HepG2 (cell line): ENCODE measurements at places on chromosomes 11 and 22. TPM values are rescaled to one million over a fixed set of nuclear protein-coding genes. Genes with fewer than 3 reads are reported as not detected.

Gene PATE4
- total RNA-seq: not detected in 2 replicates

Gene OR51B5
- total RNA-seq: 0.18 and 0.20 TPM in 2 replicates

GRCh38 chr11:82906236-82906635, 4.7 kb downstream of the DDIAS start:
- H3K4me3 ChIP-seq: no peak overlapping the region
- no peaks in the 10 kb centered on the region for H3K27me3 ChIP-seq
- peaks cover 32% of the 10 kb centered on the region for H3K4me1 ChIP-seq

DNA sequence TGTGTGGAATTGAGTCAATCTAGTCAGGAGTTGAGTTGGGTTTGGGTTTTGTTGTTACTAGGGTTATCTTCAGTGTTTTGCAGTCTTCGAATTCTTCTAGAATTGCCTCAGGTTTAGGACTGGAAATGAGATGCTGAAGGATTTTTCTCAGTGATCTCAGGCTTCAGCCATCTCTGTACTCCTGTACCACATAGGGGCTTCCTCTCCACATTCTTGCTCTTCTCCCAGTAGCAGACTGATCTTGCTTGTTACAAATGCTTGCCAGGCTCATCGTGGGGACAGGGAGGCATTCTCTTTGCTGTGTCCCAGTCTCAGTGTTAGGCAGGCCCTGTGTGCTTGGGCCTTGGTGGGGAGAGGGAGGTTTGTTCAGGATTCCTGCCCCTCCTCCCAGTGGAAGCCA, 96.1 kb downstream of the LRRC32 start:
- H3K4me1 ChIP-seq: 0 out of 2 replicates have a peak, but pooled peaks cover 7% of the 10 kb centered on the region
- DNase-seq: no peak
- H3K27me3 ChIP-seq: peaks cover 13% of the 10 kb centered on the region; the same call in 2 of the 3 replicates

DNA sequence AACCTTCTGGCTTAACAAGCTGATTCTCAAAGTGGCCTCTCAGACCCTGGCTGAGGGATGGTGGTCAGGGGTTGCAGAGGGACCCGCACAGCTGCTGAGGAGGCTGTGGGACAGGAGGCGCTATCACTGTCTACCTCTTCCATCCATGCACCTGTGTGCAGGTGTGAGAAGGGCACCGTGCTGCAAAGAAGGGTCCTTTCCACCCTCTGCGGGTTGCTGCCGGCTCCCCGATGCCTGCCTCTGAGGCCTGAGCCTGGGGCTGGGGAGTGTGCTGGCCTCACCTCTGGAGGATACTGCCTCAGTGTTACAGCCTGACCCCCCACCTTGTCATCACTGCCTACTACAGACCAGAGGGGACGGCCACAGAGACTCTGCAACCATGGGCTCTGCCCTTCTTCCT, 66.1 kb upstream of the B3GAT1 start:
- peaks cover 1% of the 10 kb centered on the region for H3K27me3 ChIP-seq
- H3K4me3 ChIP-seq: no peak overlapping the region

DNA sequence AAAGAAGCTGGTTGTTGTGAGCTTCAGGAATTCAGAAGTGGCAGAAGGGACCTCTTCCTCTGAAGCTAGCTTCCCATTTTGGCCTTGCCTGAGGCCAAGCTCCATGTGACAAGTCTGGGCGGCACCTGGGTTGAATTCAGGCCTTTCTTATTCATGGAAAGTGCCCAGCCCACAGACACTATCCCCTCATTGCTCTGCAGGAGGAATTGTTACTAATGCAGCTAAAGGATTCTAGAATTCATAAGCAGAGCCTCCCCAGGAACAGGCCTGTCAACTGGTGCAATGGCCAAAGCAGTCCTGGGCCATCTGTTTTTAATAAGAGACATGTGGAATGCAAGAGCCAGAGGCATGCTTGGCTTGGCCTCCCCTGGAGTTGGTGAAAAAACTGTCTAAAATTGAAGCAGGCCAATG, 71.4 kb downstream of the SLC1A2 start:
- peaks cover 44% of the 10 kb centered on the region for H3K4me1 ChIP-seq
- H3K4me3 ChIP-seq: no peak overlapping the region
- DNase-seq: no peak
- H3K27ac ChIP-seq: peak overlapping the region; percentile 53
- H3K27me3 ChIP-seq: no peaks in the 10 kb centered on the region

Gene ROBO3
- 0.07 TPM in 1 of 2 replicates, not detected in the other for total RNA-seq

GRCh38 chr11:114964676-114965214, 286.4 kb downstream of the NXPE2 start:
- no peaks in the 10 kb centered on the region for H3K27me3 ChIP-seq
- H3K27ac ChIP-seq: no peak overlapping the region
- no peaks in the 10 kb centered on the region for H3K36me3 ChIP-seq
- H3K4me1 ChIP-seq: peaks cover 13% of the 10 kb centered on the region

GRCh38 chr22:38504731-38505540, 1.2 kb downstream of the DDX17 start:
- H3K27me3 ChIP-seq: no peaks in the 10 kb centered on the region
- peaks cover 67% of the 10 kb centered on the region for H3K4me1 ChIP-seq
- H3K27ac ChIP-seq: peak overlapping the region; percentile 97
- peaks cover 22% of the 10 kb centered on the region; the same call in 2 of the 3 replicates for H3K36me3 ChIP-seq
- H3K4me3 ChIP-seq: peak overlapping the region; percentile 96

Gene LMO2
- total RNA-seq: not detected in 2 replicates

Gene SYNGR1
- 0.27 TPM in 1 of 2 replicates, not detected in the other for total RNA-seq

Gene FLRT1
- 0.02 TPM in 1 of 2 replicates, not detected in the other for total RNA-seq

DNA sequence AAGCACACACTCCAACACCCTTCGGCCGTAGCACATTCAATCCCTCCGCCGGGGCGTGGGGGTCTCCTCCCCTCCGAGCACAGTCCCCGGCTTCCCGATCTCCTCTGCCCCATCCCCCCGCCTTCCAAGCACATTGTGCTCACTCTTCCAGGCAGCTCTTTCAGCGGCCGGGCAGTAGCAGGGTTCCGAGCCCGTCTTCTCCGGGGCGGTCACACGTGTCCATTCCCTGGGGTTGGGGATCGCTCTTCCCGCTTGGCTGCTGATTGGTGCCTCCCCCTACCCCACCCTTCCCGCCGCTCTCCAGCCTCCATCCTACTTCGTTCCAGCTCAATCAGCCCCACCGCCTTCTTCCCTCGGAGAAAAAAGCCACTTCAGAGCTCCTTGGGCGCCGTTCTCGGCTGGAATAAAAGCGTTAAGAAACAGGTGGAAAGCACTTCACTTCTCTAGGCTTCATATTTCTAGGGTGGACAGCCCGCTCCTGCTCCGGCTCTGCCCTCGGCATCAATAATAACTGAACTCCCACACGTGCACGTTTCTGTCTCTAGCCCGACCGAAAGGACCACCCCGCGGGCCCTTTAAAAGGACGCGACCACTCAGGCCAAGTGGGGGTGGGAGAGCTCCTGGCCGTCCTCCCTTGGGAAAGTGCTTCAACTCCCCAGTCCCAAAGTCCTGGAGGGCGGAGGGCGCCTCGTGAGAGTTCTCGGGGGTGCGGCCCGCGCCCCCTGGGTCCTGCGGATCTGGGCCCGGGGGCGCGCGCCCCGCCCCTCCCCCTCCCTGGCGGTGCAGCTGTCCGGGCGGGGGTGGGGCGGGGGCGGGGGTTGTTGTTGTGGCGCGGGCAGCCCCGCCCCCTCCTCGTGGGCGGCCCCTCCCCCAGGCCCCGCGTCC, 464 bp upstream of the CECR2 start:
- H3K27me3 ChIP-seq: peaks cover 9% of the 10 kb centered on the region
- H3K27ac ChIP-seq: no peak overlapping the region
- peak overlapping the region; percentile 33; the same call in 1 of the 2 replicates for H3K4me3 ChIP-seq
- no peak for DNase-seq
- H3K4me1 ChIP-seq: peaks cover 9% of the 10 kb centered on the region; the same call in 1 of the 2 replicates
- no peaks in the 10 kb centered on the region for H3K36me3 ChIP-seq

DNA sequence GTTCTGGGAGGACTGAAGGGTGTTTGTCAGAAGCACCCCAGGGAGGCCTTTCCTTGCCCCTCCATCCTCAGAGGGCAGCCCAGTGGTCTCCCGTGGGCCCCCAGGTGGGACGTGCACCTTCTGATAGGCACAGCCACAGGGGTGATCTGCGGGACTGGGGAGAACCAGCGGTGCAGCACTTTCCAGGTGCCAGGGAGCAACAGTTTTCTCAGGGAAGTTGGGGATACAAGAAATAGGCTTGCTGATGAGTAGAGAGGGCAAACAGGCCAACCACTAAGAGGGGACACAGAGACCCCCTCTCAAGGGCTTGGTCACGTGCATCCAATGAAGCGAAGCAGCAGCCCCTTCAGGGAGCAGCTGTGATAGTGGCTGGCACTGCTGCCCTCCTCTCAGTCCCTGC, 107.1 kb upstream of the BID start:
- no peaks in the 10 kb centered on the region for H3K27me3 ChIP-seq
- H3K36me3 ChIP-seq: peaks cover 58% of the 10 kb centered on the region; the same call in 2 of the 3 replicates
- no peak for DNase-seq
- H3K27ac ChIP-seq: no peak overlapping the region
- H3K4me1 ChIP-seq: no peaks in the 10 kb centered on the region

Gene GTF2H1
- 51.4 and 70.0 TPM in 2 replicates for total RNA-seq

DNA sequence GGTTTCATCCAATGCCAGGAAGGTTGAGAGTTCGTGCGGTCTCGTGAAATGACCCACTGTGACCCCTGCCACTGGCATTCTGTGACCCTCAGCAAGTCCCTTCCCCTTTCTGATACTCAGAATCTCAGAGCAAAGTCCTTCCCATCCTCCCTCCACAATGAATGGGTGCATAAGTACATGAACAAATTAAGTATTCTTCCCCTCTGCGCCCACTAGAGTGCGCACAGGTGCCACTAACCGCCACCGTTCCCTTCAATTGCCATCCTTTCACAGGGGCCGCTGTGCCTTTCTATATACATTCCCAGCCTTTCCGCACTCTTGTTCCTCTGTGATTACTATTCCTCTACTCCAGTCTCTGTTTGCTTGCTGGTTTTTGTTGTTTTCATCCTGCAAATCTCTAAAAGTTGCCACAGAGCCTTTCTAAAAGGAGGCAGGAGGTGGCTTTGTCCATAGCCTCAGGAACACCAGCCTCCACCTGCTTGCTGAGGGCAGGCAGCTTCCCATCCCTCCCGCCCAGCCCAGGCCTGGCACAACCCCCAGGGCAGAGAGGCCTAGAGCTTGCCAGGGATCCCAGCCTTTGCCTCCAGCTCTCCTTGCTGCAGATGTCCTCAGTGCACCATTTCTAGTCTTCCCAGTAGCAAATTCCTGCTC, 6.7 kb upstream of the AP1B1 start:
- no peak overlapping the region for H3K4me3 ChIP-seq
- peak; percentile 70 for DNase-seq
- H3K4me1 ChIP-seq: peaks cover 35% of the 10 kb centered on the region
- no peaks in the 10 kb centered on the region for H3K36me3 ChIP-seq
- no peak overlapping the region for H3K27ac ChIP-seq

- no peaks in the 10 kb centered on the region for H3K27me3 ChIP-seq
- H3K36me3 ChIP-seq: peaks cover 64% of the 10 kb centered on the region
- no peak for DNase-seq
- H3K27ac ChIP-seq: no peak overlapping the region
- H3K4me1 ChIP-seq: peaks cover 28% of the 10 kb centered on the region
Measured at GRCh38 chr11:121606354-121606753, 153.6 kb upstream of the SORL1-AS1 start.

- peaks cover 7% of the 10 kb centered on the region; the same call in 1 of the 2 replicates for H3K4me1 ChIP-seq
- DNase-seq: no peak
- H3K27me3 ChIP-seq: peaks cover 3% of the 10 kb centered on the region; the same call in 1 of the 3 replicates
- H3K27ac ChIP-seq: no peak overlapping the region
Measured at GRCh38 chr22:46408568-46409506, 73.3 kb downstream of the TRMU start.

Gene VPREB3
- not detected in 2 replicates for total RNA-seq

Gene CALCB
- total RNA-seq: not detected in 2 replicates

Gene DKK3
- 0.09 TPM in 1 of 2 replicates, not detected in the other for total RNA-seq

GRCh38 chr22:47304191-47304831, 541.9 kb downstream of the TBC1D22A start:
- no peak overlapping the region for H3K27ac ChIP-seq
- peaks cover 29% of the 10 kb centered on the region; the same call in 2 of the 3 replicates for H3K27me3 ChIP-seq
- no peak for DNase-seq

- peaks cover 42% of the 10 kb centered on the region for H3K4me1 ChIP-seq
- peak overlapping the region; percentile 85 for H3K4me3 ChIP-seq
- no peak for DNase-seq
- H3K27me3 ChIP-seq: no peaks in the 10 kb centered on the region
Measured at GRCh38 chr11:46381819-46382645, 563 bp downstream of the MDK start.
